Stimulated activated naive CD8-positive, alpha-beta T cell treated with anti-CD3 and anti-CD28 coated beads, Interleukin-15, amount 100 ng/mL, for 72 hours (primary cell): ENCODE measurements at places on chromosomes 7 and 10.

DNA sequence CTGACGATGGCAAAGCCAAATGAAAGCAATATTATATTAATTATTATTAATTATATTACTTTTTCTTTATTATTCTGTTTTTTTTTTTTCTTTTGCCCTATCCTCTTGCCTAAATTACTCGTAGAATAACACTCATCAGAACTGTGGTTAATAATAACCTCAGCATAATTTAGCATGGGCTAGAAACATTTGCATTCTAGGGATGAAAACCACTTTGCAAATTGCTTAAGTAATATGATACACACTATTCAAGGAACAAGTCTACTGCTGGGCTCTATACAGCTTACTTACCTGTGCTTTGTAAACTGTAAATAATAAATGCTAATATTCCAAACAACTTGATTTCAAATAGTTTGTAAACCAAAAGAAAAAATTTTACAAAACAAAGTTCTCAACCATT is 375.8 kb downstream of the HGF start:
- no peak for DNase-seq

GRCh38 chr7:105101864-105102263 is 87.9 kb downstream of the KMT2E start:
- no peak for DNase-seq

DNA sequence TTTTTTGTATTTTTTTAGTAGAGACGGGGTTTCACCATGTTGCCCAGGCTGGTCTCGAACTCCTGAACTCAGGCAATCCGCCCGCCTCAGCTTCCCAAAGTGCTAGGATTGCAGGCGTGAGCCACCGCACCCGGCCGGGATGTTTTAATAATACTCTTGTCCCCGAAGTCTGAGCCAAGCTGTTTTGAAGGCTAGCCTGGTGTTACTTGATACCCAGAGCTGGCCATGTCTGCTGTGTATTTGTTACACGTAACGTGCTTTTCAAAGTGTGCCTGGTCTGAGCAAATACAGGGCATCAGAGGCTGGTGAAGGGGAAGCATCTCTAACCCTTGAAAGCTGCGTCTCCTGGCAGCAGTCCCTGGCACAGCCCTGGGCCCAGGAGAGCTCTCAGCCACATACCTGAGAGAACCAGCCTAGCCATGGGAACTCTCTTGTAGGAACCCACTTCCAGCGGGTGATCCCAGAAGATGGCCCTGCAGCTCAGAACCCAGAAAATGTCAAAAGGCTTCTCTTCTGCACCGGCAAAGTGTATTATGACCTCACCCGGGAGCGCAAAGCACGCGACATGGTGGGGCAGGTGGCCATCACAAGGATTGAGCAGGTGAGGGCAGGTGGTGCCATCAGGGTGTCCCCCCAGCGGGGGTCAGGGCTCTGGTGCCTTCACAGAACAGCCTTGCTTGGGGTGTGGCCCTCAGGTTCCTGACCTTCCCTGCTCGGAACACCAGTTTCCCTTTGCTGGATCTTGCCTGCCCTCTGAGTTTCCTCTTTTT is 41.7 kb upstream of the ZMIZ2 start:
- DNase-seq: no peak

DNA sequence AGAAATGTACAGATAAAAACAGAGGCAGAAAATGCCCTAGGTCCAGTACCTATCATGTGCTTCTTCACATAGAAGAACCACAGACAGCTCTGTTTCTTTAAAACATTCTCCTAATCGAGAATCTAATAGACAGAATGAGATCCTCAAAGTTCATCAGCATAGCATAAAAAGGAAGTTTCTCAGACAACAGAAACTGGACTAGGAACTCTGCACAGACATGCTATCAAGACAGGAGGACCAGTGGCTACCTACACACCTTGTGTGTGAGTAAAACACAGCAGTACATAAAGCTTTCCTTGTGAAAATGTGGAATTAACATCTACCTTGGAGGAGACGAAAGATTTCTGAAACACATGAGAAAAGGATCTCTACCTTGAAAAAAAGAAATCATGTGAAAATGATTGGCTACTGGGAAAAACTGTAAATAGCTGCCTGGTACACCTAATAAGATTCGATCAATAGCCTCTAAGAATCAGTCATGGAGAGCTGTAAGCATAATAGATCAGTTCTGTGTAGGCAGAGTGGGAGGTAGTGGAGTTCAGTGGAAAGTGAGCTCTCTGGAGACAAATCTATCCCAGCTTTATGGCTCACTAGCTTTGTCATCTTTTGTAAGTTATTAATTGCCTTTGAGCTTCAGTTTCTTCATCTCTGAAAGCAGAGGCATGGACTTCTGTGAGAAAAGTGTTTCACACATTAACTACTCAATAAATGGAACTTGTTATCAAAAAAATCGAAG is 26.7 kb downstream of the ELAPOR2 start:
- no peak for DNase-seq

DNA sequence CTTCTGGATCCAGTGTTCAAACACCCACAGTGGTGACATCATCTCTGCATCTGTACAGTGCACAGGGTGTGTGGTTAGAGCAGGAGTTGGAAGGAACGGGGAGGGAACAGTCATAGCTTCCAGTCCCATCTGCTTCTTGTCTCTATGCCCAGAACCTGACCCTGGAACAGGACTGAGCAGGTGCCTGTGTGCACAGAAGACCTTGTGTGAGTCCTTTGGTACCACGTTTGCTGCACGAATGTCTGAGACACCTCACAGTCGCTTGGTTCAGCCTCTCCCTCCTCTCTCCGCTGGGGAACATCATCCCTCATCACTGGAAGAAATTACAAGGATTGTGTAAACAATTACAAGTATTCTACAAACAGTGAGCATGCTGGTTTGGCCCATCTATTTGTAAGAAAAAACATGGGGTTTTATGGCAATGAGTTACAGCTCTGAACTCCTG is 243.0 kb upstream of the KLF6 start:
- DNase-seq: no peak
